Stimulated activated CD8-positive, alpha-beta memory T cell treated with anti-CD3 and anti-CD28 coated beads, Interleukin-7, amount 100 ng/mL, for 24 hours (primary cell): ENCODE measurements at places on chromosomes 6 and 20.

GRCh38 chr6:106026748-106027715 is 59.1 kb upstream of the PRDM1 start:
- no peak for DNase-seq

DNA sequence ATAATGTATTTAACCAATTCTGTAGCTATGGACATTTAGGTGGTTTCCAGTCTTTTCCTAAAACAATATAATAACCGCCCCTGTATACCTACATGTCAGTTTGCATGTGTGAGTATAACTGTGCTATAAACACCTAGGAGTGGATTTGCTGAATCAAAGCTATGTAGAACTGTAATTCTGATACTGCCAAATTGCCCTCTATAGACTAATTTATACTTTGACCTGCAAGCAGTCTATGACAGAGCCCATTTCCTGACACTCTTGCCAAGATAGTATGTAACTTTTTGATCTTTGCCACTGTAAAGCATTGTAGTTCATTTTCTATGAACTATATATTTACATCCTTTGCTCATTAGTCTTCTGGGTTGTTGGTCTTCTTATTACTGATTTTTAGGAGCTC is 19.5 kb downstream of the FERMT1 start:
- no peak for DNase-seq

DNA sequence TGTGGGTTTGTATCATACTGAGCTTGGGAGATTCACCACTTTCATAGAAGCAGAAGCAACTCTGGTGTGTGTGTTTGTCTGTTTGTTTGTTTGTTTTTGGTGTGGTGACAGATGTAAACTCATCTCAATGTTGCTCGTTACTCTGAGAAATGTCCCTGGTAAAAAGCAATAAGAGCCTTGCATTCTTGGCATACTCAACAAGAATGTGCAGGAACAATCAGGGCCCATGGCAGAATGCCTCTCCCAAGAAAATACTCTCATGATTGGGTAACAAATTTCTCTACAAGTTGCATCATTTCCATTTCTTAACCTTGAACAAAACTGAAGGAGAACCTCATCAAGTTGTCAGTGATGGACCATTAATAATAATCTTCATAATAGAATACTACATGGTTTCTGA is 43.0 kb upstream of the PKHD1 start:
- DNase-seq: no peak

GRCh38 chr20:57294550-57294949 is 28.1 kb upstream of the BMP7 start:
- no peak for DNase-seq

GRCh38 chr20:31707994-31708735 is 14.5 kb downstream of the BCL2L1 start:
- no peak for DNase-seq

GRCh38 chr6:143441680-143442545 is 8.6 kb downstream of the ADAT2 start:
- no peak for DNase-seq

- no peak for DNase-seq
Observed at GRCh38 chr6:147023148-147023547, 181.1 kb upstream of the STXBP5 start.

- no peak for DNase-seq
Observed at GRCh38 chr6:152723398-152723797, 25.7 kb downstream of the MYCT1 start.

DNA sequence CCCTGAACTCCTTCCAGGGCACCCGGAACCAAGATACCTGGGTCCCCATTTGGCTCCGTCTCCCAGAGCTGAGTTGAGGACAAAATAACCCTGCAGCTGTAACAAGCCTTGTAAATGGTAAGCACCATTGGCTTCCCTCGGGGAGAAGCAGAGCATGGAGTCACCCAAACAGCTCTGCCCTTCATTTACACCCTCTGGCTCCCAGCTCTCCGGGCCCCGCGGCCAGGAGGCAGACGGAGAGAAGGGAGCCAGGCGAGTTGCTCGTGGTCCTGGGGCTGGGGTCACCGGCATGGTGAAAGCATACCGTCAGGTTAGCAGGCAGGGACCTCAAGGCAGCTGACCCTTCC is 2.1 kb downstream of the TFEB start:
- no peak for DNase-seq

DNA sequence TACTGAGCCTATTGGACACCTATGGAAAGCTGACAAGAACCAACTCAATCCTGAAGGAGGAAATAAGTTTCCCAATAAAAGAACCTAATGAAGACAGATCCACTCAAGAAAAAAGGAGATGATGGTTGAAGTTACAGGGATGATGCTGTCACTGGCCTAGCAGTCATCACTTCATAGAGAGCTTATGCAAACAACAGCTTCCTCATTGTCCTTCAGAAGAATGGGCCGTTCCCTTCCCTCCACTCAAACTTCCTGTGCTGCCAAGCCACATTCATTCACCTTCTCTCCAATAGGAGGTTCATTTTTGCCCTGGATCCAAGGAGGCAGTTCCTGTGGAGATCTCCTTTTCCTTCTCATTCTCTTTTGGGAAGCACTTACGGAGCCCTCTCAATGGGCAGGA is 13.8 kb upstream of the PM20D2 start:
- DNase-seq: no peak

- no peak for DNase-seq
Observed at GRCh38 chr6:108291091-108291490, 3.8 kb upstream of the AFG1L start.

GRCh38 chr20:33516882-33517281 is 27.0 kb downstream of the CBFA2T2 start:
- DNase-seq: no peak

DNA sequence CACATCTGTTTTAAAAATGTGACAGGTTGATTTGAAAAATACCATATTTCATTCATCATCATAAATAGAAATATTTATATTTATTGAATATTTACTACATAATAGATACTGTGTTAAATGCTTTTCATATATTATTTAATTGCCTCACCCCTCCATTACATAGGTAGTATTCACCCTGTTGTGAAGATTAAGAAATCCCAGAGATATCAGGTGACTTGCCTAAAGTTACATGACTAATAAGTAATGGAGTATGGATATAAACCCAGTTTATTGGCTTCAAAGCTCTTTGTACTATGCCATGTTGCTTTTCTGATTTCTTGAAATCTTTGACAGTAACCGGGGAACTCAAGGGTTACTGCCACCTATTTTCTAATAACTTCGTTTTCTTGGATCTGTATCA is 10.1 kb upstream of the TSPYL1 start:
- no peak for DNase-seq

- no peak for DNase-seq
Observed at GRCh38 chr6:101397199-101397598, 3.7 kb downstream of the GRIK2 start.

GRCh38 chr6:152218887-152219286 is 411.4 kb downstream of the ESR1 start:
- DNase-seq: no peak

DNA sequence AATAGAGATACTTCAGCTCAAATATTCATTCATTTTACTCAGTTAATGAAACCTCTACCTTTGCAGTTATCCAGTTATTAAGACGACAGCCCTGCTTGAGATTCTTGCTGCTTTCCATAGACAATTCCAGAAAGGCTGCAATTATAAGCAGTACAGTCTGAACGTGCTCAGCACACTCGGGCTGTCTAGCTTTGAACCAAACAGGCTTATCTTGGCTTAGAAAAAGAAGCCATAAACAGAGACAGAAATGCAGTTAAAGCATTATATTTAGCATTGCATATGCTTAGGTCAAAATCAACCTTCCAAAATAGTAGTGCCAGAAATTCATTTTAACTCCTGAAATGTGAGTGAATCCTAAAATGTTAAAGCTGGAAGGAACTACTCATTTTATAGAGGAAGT is 204.1 kb upstream of the KCNQ5 start:
- no peak for DNase-seq

- DNase-seq: no peak
Observed at GRCh38 chr6:45369870-45370269, 7.9 kb downstream of the SUPT3H start.

GRCh38 chr6:21098134-21098533 is 495.4 kb upstream of the SOX4 start:
- no peak for DNase-seq

DNA sequence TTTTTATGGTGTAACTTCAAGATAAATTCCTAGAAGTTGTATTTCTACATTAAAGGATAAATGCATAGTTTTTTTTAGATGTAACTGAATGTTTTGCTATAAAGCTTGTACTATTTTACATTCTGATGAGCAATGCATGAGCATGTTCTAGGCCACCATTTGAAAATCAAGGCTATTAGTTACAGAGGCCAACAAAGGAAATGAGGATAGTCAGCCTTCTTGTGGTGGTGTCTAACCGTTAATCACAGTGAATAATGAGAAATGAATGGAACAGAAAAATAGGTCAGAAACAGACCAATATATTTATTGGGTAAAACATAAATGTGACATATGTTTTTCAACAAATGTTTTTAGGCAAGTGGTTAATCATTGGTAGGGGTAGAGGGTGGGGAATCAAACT is 37.6 kb upstream of the L3MBTL3 start:
- DNase-seq: no peak

DNA sequence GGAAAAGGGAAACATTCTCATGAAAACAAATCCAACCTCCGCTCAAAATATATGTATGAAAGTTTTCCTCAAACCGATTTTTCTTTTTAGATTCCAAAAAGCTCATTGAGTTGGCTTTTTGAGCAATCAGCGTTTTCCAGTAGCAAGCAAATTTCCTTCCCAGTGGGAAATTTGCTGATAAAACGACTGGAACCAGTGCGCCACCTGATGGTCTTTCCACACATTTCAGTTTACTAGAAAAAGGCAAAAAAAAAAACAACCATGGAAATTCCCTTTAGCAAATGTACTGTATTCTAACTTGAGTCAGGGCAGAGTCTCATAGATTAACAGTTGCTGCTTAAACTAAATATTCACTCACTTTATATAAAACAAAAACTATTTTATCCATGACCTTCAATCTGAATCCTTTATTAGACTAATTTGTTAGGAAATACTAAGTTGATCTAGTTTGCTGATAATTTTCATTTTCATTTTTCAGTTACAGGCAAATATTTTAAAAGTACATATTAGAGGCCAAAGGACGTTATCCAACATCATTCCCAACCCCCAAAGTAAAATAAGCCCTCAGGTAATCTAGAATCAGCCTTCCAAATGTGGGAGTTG is 271.5 kb downstream of the FOXA2 start:
- no peak for DNase-seq

- DNase-seq: no peak
Observed at GRCh38 chr6:27545271-27546046, 72.6 kb upstream of the ZNF184 start.

- DNase-seq: no peak
Observed at GRCh38 chr6:91653076-91653723, 1066.3 kb upstream of the MAP3K7 start.

DNA sequence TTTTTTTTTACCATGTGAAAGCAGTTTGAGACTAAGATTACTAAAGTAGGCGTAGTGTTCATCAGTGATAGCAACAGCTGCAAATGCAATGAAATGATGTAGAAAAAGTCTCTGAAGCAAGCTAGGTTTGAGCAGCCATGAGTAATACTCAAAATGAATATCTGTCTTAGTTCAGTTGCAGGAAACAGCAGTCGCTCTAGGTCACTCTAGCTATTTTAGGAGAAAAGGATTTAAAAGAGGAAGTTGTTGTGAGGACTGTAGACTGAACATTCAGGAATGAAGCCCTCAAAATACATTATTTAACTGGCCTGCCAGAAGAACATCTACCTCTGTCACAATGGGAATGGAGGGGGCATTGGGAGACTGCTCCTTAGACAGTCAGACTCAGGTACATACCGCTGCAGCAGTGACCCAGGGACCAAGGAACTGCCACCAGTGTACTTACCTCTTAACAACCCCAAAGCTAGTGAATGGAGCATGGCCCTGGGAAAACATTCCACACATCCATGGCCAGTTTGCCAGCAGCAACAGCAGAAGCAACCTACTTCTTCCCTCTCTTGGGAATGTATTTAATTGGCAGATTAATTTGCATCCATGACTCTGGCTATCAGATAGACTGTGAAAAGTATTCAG is 243.0 kb upstream of the KHDRBS2 start:
- no peak for DNase-seq
